NCI-H2171 treated with DMSO at 0.1 percent for 48 hours (cell line): ENCODE measurements at places on chromosomes 5 and 9.
A peak's percentile ranks its signal among the peaks of the same experiment; 100 is the strongest.

DNA sequence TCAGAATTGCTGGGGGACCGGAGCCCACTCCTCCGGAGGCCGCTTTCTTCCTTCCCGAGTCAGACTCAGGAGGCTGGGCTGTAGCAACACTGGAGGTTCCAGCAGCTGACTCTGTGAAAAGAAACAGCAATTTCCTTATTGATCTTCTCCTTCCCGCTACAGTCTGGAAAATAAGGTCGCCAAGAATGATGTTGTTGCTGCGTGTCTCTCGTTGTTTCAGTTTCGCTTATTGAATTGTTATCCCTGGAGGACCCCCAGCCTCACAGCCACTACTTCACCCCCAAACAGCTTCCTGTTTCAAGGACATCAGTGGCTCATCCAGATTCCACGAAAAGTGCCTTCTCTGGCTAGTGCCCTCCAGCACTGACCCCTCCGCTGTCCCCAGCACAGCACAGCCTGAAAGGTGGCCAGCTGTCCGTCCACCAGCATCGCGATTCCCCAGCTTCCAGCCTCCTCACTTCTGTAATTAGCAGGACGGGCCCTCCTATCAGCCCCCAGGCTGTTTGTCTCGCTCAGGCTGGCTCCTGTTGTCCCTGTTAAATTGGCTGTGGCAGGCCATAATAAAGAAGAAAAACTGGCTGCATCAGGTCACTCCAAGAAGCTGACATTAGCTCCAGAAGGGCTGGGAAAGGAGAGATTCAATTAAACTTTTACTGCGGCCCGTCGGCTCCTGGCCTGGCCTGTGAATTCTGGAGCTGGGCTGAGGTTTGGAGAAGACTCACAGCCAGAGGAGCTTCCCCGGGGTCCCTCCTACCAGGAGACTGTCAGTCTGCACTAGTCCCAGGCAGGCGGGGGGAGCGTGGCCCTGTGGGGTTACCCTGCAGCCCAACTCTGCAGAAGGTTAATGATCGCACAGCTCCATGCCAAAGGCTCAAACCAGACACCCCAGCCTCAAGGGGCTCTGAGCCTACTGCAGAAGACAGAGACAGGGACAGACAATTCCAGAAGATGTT lies 40.5 kb downstream of the OLFM1 start:
- DNase-seq, result no peak

GRCh38 chr5:81826128-81826527 lies 75.2 kb upstream of the SSBP2 start:
- peak; percentile 4 for DNase-seq

GRCh38 chr5:145697251-145697990 lies 137.7 kb downstream of the PRELID2 start:
- DNase-seq, result no peak

DNA sequence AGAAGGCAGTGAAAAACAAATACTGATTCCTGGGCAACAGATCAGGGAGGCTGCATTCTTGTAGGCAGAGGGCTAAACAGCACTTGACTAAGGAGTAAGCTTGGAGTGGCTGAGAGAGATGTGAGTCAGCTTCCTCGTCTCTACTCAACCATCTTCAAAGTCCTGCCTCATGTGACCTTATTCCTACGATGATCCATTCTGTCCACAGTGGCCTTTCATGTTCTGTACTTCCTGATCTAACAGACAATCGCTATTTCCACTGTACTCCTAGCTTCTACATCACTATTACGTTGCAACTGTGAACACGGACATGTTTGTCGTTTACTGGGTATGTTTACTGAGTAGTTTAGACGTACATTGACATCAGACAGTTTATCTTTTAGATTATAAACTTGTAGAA lies 365.4 kb downstream of the ARL15 start:
- no peak for DNase-seq

DNA sequence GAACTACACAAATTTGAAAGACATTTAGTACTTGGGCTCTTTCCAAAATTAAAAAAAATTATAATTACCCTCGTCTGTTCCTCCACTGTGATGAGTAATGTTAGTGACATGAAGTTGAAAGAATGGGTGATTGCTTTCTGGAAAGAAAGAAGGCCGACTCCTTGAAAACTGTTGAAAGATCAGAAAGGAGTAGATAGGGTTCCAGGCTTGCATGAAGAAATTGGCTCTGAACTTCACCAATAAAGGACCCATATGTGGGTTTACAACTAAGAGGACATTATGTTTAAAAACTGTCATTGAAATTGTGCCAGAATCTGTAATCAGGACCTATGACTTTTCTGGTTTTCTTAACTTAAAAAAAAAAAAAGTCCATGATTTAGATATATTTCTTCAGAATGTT lies 20.7 kb upstream of the MOCS2 start:
- DNase-seq, result peak; percentile 23

GRCh38 chr5:158382473-158382872 lies 523.5 kb upstream of the CLINT1 start:
- no peak for DNase-seq

DNA sequence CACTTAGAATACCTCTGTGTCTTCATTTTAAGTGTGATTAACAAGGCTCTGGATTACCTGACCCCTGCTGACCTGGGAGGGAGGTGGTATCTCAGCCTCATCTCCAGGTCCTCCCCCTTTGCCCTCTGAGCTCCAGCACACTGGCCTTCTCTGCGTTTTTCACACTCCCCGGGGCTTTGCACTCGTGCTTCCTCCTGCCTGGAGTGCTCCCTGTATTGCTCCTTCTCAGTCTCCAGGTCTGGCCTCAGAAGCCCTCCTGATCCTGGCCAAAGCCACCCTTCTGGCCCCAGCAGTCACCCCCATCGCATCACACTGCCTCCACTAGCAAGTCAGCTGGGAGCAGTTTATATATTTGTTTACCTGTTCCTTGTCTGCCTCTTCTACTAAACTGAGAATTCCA lies 13.6 kb upstream of the NEUROG1 start:
- DNase-seq, result no peak
